Endothelial cell of umbilical vein (primary cell): ENCODE measurements at places on chromosomes 2 and 18. TPM values are rescaled to one million over a fixed set of nuclear protein-coding genes. Genes with fewer than 3 reads are reported as not detected.

Gene DRC1
- total RNA-seq: 0.21 and 0.44 TPM in 2 replicates

Gene BMPR2
- total RNA-seq: 113 and 115 TPM in 2 replicates

Gene PSTPIP2
- total RNA-seq: 1.6 and 3.4 TPM in 2 replicates

Gene TMEM178A
- 0.90 and 2.8 TPM in 2 replicates for total RNA-seq

Gene RFX8
- total RNA-seq: 0.46 and 1.00 TPM in 2 replicates

Gene MC5R
- not detected in 2 replicates for total RNA-seq

Gene CABLES1
- 55.0 and 71.1 TPM in 2 replicates for total RNA-seq

Gene NT5C1B
- total RNA-seq: not detected in 2 replicates

- H3K27me3 ChIP-seq: no peaks in the 10 kb centered on the region
- H3K36me3 ChIP-seq: no peaks in the 10 kb centered on the region
- no peak overlapping the region for H3K27ac ChIP-seq
- no peak overlapping the region for H3K4me3 ChIP-seq
- H3K4me1 ChIP-seq: peaks cover 8% of the 10 kb centered on the region
Measured at GRCh38 chr2:222869252-222869560, 8.4 kb downstream of the ACSL3 start.

GRCh38 chr18:670522-670921 is 13.1 kb downstream of the TYMS start:
- H3K4me3 ChIP-seq: no peak overlapping the region
- H3K27ac ChIP-seq: no peak overlapping the region
- DNase-seq: no peak
- no peaks in the 10 kb centered on the region for H3K27me3 ChIP-seq

- H3K27me3 ChIP-seq: peaks cover 3% of the 10 kb centered on the region
- no peaks in the 10 kb centered on the region for H3K4me1 ChIP-seq
- H3K27ac ChIP-seq: no peak overlapping the region
- no peak overlapping the region for H3K4me3 ChIP-seq
- no peaks in the 10 kb centered on the region for H3K36me3 ChIP-seq
Measured at GRCh38 chr2:165192729-165193128, 11.1 kb downstream of the SCN3A start.

DNA sequence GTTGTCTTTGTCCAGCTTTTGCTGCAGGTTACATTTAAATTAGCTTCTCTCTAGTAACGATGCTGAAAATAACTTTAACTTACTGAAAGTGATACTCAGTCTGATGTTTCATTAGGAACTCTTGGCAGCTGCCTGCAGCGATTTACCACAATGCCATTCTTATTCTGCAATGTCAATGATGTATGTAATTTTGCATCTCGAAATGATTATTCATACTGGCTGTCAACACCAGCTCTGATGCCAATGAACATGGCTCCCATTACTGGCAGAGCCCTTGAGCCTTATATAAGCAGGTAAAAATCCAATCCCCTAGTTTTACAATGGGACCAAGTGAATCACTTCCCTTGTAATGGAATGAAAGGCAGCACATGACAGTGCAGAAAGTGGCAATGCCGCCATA is 16.3 kb upstream of the MFF start:
- H3K4me1 ChIP-seq: no peaks in the 10 kb centered on the region
- DNase-seq: no peak
- peaks cover 2% of the 10 kb centered on the region for H3K27me3 ChIP-seq
- no peak overlapping the region for H3K4me3 ChIP-seq
- no peak overlapping the region for H3K27ac ChIP-seq

GRCh38 chr2:47272905-47273758 is 118.0 kb upstream of the STPG4 start:
- no peak for DNase-seq
- no peak overlapping the region for H3K27ac ChIP-seq
- H3K4me1 ChIP-seq: peaks cover 23% of the 10 kb centered on the region
- no peaks in the 10 kb centered on the region for H3K36me3 ChIP-seq
- no peaks in the 10 kb centered on the region for H3K27me3 ChIP-seq
- H3K4me3 ChIP-seq: no peak overlapping the region

- peaks cover 9% of the 10 kb centered on the region for H3K4me1 ChIP-seq
- no peak overlapping the region for H3K27ac ChIP-seq
- DNase-seq: no peak
- no peaks in the 10 kb centered on the region for H3K36me3 ChIP-seq
- no peaks in the 10 kb centered on the region for H3K27me3 ChIP-seq
- no peak overlapping the region for H3K4me3 ChIP-seq
Measured at GRCh38 chr18:22493940-22494339, 76.2 kb upstream of the CTAGE1 start.

DNA sequence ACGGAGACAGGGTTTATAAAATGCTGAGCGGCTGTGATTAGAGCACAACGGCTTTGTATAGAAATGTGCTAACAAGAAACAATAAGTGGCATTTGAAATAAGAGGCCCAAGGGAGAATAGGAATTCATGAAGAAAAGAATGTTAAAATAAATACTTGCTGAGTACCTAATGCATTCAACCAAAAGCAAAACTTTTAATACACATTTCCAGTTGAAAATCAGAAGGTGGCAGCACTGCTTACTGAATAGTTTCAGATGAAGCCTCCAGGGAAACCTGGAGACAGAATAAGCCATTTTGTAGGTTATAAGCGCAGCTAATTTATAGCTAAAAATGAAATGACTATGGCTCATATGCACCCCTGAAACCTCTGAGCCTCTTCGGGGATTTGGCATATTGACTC is 286.6 kb downstream of the DPP10 start:
- H3K4me1 ChIP-seq: no peaks in the 10 kb centered on the region
- H3K4me3 ChIP-seq: no peak overlapping the region
- H3K27ac ChIP-seq: no peak overlapping the region
- H3K27me3 ChIP-seq: no peaks in the 10 kb centered on the region
- no peak for DNase-seq
- no peaks in the 10 kb centered on the region for H3K36me3 ChIP-seq

DNA sequence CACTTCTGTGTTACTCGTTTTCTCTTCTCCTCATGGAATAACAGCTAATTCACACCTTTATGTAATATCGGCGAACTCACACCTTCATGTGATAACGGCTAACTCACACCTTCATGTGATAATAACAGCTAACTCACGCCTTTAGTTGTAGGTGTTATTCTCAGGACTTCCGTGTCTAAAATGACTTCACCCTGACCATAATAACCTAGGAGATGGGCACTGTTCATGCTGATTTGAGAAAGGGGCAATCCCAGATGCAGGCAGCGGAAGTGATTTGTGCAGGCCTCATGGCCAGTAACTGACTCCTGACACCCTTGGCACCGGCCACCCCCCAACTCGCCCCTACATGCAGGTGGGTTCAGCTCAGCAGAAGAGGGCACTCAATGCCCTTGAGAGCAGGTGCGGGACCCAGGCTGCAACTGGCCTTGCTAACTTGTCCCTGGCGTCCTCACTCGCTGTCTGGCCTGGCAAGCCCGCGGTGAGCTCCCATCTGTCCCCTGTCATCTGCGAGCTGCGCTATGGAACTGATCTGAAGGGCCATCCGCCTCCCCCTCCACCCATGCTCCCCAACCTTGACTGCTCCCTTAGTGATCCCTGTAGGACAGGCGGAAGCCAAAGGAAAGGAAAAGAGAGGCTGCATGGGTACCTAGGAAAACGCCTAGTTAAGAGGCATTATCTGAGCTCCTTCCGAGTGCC is 42.6 kb upstream of the MTCL1 start:
- H3K27ac ChIP-seq: no peak overlapping the region
- no peak for DNase-seq
- H3K4me1 ChIP-seq: peaks cover 28% of the 10 kb centered on the region
- H3K27me3 ChIP-seq: no peaks in the 10 kb centered on the region
- H3K36me3 ChIP-seq: no peaks in the 10 kb centered on the region
- H3K4me3 ChIP-seq: no peak overlapping the region

- no peak overlapping the region for H3K27ac ChIP-seq
- no peaks in the 10 kb centered on the region for H3K4me1 ChIP-seq
- no peak overlapping the region for H3K4me3 ChIP-seq
- no peak for DNase-seq
- no peaks in the 10 kb centered on the region for H3K36me3 ChIP-seq
Measured at GRCh38 chr2:223508372-223508771, 93.8 kb downstream of the SCG2 start.

- no peak overlapping the region for H3K27ac ChIP-seq
- no peaks in the 10 kb centered on the region for H3K27me3 ChIP-seq
- H3K4me1 ChIP-seq: no peaks in the 10 kb centered on the region
- no peaks in the 10 kb centered on the region for H3K36me3 ChIP-seq
- no peak overlapping the region for H3K4me3 ChIP-seq
- DNase-seq: no peak
Measured at GRCh38 chr18:48342581-48342980, 66.6 kb downstream of the ZBTB7C start.

GRCh38 chr2:144496092-144496976 is 23.6 kb downstream of the ZEB2 start:
- H3K27ac ChIP-seq: no peak overlapping the region
- peak; percentile 8 for DNase-seq
- no peaks in the 10 kb centered on the region for H3K36me3 ChIP-seq
- H3K4me3 ChIP-seq: no peak overlapping the region
- H3K4me1 ChIP-seq: no peaks in the 10 kb centered on the region

DNA sequence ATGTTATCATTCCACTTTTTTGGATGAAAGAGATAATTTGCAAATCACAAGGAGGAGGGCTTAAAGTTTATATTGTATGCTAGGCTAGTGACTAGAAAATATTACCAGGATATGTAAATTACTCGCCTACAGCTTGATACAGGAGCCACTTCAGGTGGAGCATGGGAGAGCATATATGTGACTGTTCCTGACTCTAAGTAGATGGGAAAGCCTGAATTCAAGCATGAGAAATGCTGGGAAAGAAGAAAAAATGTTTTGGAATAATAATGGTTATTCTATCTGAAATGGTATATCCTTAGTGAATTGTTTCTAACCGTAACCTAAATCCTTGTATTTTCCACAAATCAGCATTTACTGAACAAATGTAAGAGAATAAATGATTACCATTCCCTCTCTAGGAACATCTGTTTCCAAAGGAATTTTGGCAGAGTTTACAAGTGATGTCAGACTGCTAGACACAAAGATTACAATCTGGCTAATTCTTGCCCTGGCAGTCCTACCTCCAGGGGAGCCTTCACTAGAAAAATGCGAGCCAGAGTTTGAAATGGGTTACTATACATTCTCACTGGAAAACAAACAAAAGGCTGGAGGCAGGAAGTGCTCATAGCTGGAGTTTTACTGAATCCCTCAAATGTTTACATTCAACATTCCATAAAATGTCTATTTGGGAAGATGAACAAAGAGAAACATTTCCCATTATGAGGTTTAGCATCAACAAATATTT is 129.4 kb upstream of the MAPRE2 start:
- H3K4me3 ChIP-seq: no peak overlapping the region
- H3K36me3 ChIP-seq: no peaks in the 10 kb centered on the region
- H3K4me1 ChIP-seq: peaks cover 3% of the 10 kb centered on the region
- DNase-seq: peak; percentile 51
- no peaks in the 10 kb centered on the region for H3K27me3 ChIP-seq

DNA sequence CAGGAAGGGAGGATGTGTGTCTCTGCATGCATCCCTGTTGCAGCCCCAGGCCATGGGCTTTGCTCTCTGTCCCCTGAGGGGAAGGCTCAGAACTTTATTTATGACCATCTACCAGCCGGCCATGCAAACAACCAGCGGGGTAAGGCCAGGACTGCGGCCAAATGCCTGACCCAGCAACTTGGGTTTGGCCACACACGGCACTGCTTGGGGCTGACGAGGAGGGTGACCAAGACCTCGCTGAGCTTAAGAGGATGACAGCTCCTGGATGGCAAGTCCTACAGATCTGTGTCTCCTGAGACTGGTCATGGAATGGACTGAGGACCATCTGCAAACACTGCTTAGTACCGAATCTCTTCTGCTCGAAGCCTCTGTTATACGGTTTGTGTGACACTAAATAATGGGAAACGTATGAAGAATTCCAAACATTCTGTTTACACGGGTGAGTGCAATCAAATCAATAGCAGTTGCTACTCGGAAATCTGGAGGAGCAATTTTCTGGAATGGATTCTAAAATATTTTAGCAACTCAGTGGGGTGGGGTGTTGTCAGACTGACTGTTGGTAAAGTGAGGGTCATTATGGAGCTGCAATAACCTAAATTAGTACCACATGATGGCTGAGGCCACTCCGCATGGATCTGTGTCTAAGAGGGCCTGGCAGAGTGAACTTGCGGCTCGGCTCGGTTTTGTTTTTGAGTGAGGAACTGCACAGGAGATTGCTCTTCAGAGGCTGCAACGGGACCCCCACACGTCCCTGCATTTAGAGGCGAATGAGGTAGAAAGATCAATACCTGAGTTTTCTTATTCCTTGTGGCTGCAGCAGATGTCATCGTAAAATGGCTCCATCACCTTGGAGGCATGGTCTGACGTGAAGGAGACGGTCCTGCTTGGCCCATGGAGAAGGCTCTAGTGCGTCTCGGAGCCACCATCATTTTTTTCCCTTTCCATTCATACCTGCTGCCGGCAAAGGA is 26.6 kb downstream of the TMEM18 start:
- H3K27ac ChIP-seq: no peak overlapping the region
- no peaks in the 10 kb centered on the region for H3K27me3 ChIP-seq
- no peaks in the 10 kb centered on the region for H3K4me1 ChIP-seq
- no peak for DNase-seq

GRCh38 chr2:62196278-62196901 is 475 bp downstream of the B3GNT2 start:
- peak overlapping the region; percentile 38 for H3K27ac ChIP-seq
- peaks cover 13% of the 10 kb centered on the region for H3K4me1 ChIP-seq
- H3K36me3 ChIP-seq: no peaks in the 10 kb centered on the region
- peak overlapping the region; percentile 98 for H3K4me3 ChIP-seq

- H3K27ac ChIP-seq: no peak overlapping the region
Measured at GRCh38 chr2:238122287-238123217, 15.9 kb upstream of the KLHL30 start.

DNA sequence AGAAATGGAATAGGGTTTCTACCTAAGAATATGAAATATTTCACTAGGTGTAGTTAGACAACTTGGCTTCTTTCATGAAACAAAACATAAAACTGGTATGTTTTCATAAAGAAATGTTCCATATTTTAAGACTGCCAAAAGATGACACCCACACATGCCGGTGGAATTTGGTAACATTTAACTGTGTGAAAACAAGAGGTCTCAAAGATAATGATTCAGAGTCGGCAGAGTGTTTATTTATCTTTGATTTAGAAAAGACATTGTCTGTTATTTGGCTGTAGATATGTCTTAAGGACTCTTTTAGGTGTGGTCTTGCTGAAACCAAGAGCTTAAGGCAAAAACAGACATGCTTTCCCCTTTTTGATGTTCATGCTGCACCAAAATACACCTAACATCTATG is 63.5 kb upstream of the FN1 start:
- no peak for DNase-seq
- no peak overlapping the region for H3K4me3 ChIP-seq
- H3K27ac ChIP-seq: no peak overlapping the region
- H3K4me1 ChIP-seq: peaks cover 2% of the 10 kb centered on the region
- no peaks in the 10 kb centered on the region for H3K36me3 ChIP-seq

GRCh38 chr18:424668-425067 is 75.8 kb downstream of the COLEC12 start:
- H3K4me1 ChIP-seq: peaks cover 34% of the 10 kb centered on the region
- no peak for DNase-seq
- H3K4me3 ChIP-seq: no peak overlapping the region
- peaks cover 3% of the 10 kb centered on the region for H3K36me3 ChIP-seq
- no peaks in the 10 kb centered on the region for H3K27me3 ChIP-seq
- peak overlapping the region; percentile 81 for H3K27ac ChIP-seq

DNA sequence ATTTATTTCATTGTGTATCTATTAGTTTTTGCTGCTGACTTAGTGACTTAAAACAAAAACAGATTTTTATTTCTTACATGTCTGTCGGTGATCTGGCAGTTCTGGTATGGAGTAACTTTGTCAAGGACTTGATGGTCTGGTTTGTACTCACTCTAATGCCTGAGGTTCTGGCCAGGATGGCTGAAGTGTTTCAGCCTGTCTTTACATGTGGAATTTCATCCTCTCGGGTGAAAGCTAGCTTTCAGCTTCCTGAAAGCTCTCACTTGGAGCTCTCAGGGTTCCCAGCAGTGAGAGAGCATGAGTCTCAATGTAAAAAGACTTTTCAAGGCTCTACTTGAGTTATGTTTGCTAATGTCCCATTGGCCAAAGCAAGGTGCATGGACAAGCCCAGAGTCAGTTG is 216.4 kb downstream of the NR4A2 start:
- no peaks in the 10 kb centered on the region for H3K36me3 ChIP-seq
- no peaks in the 10 kb centered on the region for H3K27me3 ChIP-seq
- no peak for DNase-seq
- no peak overlapping the region for H3K27ac ChIP-seq
